Activated T-cell treated with anti-CD3 and anti-CD28 coated beads, Interleukin-2, amount 50 U/mL, for 72 hours (primary cell): ENCODE measurements at places on chromosomes 2 and 18.
A peak's percentile ranks its signal among the peaks of the same experiment; 100 is the strongest.

DNA sequence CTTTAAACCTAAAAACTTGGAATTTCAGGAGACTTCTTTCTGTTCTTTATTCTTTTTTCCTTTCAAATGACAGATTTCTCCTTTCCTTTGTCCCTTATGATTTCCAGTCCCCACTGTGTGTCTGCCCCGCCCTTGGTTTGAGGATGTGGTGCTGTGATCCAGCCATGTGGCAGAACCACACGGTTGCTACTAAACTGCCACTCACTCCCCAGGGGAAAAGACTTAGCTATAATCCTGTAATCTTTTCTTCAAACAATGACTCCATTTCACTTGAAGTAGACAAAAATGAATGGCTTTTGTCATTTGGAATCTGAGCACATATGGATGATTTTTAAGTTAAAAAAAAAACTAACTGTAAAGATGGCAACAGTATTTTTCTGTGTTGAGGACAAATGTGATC lies 76.2 kb upstream of the STAM2 start:
- no peak for DNase-seq

DNA sequence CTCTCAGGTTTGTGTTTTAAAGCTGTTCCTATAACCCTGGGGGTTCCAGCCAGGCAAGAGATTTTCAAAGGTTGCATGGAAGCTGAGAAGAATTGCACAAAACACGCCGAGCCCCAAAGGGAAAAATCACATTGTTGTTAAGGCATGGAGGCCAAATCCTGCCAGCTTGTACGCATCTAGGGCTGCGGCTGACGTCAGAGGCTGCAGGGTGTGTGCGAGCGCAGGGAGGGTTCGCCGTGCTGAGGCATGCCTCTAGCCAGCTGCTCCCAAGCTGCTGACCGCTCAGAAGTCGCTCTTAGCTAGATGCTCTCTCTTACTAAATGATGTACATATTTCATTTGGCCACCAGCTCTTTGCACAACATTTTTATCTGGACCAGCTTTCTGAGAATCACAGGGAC lies 191.8 kb downstream of the LPIN1 start:
- DNase-seq = no peak

- DNase-seq = no peak
These were observed 223.2 kb downstream of the LDLRAD4 start for GRCh38 chr18:13441736-13442135.

DNA sequence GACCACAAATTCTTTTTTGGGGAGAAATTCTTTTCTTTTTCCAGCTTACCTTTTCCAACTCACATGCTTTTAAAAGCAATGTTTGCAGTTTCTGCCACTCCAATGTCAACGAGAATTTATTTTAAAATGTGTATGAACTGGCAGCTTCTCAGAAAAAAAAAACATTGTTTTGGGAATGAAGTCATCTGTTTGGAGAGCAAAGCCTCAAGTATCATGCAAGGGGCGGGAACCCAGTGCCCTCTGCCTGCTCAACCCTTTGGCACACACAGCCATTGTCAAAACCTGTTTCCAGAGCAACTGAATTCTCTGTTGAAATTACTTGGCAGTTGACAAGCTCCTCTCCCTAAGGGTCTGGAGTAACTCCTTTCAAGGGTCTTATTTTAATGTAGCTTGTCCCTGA lies 128.5 kb downstream of the QPCT start:
- DNase-seq = no peak

DNA sequence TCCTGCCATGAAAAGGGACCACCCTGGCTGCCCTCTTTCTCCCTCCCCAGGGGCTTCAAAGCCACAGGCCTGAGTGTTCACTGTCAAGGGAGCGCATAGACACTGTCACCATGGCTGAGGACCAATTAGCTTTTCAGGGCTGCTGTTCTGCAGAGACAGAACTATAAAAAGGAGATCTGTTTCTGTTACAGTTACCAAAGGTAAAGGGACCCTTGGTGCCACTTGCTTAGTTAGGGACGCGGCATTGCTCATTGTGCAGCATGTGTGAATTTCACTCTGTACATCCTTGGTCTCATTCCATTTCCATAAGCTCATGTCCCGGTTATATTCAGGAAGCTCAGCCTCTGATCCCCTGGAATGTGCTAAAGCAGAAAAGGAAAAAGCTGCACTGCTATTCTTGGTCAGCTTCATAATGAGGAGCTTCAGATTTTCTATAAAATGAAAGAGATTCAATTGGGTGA lies 55.5 kb upstream of the RNF152 start:
- DNase-seq = no peak

DNA sequence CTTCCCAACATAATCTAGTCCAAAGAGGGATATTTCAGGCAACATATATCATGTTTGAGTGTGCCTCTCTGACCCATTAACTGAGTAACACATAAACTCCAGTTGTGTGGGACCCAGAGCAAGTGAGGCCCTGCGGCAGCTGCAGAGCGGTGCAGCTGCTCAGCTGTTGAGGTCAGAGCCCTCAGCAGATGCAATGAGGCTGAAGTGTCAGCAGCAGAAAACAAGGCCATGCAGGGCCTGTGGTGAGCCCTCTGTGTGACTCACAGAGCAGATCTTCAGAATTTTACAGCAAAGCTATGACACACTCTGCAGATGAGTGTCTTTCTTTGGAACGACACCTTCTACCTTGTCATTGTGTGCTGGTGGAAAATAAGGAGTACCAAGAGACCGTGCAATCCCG lies 168.5 kb downstream of the CBLN2 start:
- DNase-seq = no peak

GRCh38 chr18:48181857-48182256 lies 227.3 kb downstream of the ZBTB7C start:
- DNase-seq = no peak

GRCh38 chr18:71682591-71682990 lies 861.6 kb downstream of the CBLN2 start:
- DNase-seq = no peak

DNA sequence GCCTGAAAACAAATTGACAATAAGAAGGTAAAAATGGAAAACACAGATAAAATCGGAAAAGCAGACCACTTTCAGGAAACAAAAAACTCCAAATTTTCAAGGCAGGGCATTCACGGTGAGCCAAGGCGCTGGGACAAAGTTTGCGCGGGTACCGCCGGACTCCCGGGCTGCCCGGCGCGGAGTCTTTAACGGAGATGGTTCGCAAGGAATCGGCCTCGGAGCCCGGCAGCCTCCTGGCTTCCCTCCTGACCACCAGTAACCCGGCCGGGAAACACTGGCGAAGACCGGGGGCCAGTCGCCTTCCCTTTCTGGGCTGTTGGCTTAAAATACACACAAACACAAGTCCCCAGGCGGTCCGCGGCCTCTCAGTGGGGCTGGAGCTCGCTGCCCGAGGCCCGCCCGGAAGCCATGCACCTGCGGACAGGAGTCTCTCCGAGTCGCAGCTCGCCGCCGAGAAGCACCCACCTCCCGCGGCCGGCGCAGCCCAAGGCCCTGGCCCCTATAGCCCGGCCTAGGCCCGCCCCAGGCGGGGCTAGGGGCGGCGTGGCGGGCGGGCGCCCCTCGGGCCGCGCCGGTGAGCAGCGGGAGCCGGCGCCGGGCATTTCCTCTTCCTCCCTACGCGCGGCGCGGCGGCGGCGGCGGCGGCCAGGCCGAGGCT lies 622 bp upstream of the KCMF1 start:
- peak; percentile 72 for DNase-seq

- no peak for DNase-seq
These were observed 850.6 kb downstream of the CNTNAP5 start for GRCh38 chr2:124875627-124876244.

- DNase-seq = no peak
These were observed 69.1 kb downstream of the HS6ST1 start for GRCh38 chr2:128249555-128249954.

GRCh38 chr2:37573451-37574388 lies 97.7 kb downstream of the CDC42EP3 start:
- DNase-seq = no peak
